Memory B cell (primary cell): ENCODE measurements at places on chromosomes 1 and 21.
A peak's percentile ranks its signal among the peaks of the same experiment; 100 is the strongest.

DNA sequence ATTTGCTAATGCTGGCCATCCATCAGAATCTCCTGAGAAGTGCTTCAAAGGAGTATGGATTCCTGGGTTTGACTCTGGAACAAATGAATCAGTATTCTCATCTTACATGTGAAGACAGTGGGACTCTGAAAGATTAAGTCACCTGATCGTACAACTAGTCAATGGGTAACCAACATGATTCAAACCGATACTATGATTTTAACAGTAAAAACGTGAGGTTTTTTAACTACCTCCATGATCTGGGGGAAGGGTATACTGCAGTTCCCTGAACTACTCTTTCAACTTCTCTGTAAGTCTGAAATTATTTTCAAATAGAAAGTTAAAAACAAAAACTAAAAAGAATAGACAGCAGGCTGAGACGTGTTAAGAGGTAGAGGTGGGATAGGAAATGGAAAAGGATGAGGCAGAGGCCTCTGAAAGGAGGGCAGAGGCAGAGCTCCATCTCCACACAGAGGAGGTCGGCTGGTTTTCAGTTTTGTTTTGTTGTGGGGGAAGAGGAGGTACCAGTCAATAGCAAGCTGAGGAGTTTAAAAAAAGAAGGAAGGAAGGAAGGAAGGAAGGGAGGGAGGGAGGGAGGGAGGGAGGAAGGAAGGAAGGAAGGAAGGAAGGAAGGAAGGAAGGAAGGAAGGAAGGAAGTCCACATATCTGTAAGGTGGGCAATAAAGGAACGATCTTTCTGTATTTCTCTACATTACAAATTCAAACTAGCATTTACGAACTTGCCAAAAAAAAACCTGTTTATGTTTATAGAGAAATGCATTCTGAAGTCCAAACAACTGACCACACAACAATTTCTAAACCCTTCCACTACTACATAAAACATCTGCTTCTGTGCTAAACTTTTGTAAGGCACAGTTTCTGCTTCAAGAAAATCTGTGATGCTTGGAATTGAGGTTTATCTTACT lies 213.1 kb downstream of the RERE start:
- no peak for DNase-seq

DNA sequence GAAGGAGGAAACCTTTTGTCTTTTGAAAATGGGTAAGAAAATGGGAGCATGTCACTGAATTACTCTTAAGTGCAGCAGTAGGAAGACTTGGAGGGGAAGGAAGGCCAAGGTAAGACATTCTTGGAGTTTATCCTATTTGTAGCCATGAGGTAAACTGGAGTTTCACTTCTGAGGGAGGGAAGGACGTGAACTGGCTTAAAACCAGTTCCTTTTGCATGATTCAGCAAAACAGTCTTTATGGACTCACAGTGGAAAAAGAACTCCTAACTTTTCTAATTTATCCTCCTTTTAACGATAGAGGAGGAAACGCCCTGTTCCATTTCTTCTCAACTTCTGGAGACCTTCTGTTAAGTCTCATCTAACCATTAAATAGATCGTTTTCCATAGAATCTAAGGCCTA lies 2.5 kb downstream of the PRDX6 start:
- no peak for DNase-seq

DNA sequence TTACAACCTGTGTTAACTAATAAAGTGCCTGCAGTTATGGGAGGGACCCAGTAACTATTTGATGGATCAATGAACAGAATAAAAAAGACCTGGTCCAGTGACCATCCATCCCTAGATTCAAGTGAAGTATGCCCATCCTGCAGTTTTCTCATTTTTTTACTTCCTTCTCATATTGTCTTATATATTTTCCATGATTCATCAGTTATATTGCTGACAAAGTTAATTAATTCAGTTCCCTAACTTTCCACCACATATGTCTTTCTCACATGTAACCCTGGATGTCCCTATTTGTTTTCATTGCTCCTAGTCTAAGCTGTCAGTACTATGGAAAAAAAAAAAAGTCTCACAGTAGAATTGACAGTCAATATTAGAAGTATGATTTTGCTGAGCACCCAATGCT lies 64.3 kb downstream of the ITGB3BP start:
- DNase-seq, result no peak

DNA sequence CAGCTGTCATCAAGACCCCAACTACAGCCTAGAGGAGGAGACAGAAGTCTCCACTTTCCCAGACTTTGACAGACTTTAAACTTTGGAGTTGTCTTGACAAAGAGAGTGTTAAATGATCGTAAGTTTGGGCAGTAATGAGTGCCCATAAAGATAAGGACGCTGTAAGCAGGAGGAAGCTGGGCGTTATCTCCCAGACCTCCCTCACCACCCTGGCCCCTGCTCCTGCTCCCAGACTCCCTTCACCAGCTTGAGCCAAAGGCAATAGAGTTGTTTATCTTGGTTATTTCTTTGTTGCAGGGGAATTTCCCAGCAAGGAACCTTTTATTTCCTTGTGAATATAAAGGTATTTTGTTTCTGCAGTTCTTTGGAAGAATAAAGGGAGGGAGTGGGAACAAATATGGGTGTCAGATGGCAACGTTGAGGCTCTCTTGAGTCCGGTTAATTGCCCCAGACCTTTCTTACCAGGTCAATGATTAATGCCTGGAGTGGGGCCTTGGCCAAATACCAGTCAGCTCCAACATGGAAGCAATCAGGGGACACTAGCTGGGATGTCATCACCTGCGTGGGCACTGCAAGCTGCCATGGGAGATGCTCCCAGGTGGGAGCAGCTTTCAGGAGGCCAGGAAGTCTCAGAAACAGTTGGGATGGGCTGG lies 4.4 kb downstream of the PIGR start:
- no peak for DNase-seq

DNA sequence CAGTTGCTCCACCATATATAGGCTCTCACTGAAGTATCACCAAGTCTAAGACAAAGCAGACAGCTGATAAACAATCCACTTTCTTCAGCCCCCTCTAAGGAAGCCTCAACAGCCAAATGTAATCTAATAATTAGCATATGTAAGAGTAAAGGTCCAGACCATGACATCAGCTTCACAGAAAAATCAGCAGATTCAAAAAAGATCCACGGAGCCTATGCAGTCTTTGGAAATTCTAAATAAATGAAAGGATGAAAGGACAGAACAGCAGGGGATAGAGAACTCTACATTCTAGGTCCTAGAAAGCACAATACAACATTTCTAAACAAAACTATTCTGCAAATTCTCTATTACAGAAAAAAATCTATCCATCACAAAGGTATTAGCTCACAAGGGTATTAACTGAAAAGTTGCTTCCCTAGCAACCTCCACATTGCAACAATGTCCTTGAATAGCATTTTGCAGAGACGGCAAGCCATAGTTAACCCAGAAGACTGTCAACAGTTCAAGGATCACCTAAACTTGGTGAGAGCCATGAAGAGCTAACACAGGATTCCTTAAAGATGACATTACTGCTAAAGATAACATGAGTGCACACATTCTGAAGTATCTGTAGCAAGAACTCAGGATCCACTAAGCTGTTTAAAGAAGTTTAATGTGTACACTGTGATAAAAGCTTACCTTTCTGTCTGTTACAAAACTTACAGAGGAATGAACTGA lies 74.3 kb downstream of the SIPA1L2 start:
- no peak for DNase-seq

DNA sequence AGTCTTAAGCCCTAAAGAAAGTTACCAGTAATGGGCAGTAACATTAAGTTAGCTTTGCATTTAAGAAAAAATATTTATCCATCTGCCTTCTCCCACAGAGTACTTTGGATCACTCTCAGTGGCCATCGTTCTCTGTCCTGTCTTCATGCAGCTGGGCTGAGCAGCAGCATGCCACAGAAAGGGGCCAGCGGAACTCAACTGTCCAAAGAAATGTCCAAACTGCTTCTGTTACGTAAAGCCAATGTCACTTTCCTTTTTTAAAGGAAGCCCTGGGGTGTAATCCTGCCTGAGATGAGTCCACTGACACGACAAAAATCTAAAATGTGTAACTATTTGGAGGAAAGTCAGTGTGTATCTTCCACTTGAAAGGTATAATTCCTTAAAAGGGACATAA lies 291.6 kb downstream of the SMYD3 start:
- no peak for DNase-seq

GRCh38 chr21:29893687-29894086 lies 46.1 kb downstream of the GRIK1 start:
- DNase-seq, result no peak

DNA sequence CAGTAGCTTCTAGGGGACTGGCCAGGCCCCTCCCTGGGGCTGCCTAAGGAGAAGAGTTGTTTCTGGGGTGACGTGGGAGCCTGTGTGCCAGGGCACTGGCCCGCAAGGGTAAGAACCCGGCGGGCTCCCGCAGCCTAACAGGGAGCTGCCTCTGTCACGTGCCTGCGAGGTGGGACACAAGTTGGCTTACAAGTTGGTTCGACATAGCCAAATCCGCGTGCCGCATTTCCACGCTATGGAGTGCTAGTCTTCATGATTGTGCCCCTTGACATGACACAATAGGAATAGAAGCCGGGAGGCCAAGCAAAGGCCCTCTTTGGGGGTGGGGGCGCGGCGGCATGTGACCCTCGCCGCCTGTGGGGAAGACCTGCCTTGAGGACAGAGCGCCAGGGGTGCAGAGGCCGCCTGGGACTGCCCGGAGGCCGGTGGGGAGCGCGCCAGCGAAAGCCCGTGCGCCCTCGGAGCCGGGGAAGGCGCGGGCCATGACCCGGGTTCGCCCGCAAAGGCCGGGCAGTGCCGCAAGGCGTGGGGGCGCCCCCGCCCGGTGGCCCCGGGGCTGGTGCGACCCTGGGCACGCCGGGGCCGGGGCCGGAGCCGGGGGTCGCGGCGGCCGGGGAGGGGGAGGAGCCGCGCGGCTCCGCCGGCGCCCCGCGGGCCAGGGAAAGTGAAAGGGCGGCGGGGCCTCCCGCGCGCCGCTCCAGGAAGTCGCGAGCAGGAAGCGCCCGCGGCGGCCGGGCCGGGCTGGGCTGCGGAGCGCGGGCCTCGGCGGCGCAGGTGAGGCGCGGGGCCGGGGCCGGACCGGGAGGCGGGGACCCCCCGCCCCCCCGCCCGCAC lies at the start of gene SLC37A1:
Gene SLC37A1, plus strand, starts transcription at position 702 of the 834 bp plus-strand sequence. CDS start 4,603 bp downstream, outside the sequence.
- DNase-seq, result peak; percentile 65

DNA sequence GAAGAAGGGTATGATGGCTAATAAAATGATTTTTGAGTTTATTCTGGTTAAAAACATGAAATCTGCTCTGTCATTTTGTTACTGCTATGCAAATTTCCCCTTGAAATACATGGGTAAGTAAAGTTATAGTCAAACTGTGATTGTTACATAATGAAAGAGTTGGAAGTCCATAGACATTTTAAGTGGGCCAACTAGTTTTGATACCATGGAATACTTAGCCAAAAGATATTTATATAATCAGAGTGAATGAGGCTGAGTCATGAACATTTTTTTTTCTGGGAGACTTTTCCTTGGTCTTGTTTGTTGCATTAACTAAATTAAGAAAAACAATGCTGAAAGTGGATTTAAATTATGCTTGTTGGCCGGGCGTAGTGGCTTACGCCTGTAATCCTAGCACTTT lies 58.2 kb upstream of the MPC2 start:
- DNase-seq, result no peak

DNA sequence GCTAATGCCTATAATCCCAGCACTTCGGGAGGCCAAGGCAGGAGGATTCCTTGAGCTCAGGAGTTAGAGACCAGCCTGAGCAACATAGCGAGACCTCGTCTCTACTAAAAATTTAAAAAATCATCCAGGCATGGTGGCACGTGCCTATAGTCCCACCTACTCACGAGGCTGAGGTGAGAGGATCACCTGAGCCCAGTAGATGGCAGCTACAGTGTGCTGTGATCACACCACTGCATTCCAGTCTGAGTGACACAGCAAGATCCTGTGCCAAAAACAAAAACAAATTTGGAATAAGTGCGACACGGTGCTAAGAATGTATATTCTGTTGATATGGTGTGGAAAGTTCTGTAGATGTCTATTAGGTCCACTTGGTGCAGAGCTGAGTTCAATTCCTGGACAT lies 15.1 kb downstream of the USP33 start:
- no peak for DNase-seq

- no peak for DNase-seq
Observed at GRCh38 chr21:14734191-14734590, 188.1 kb upstream of the SAMSN1 start.

- no peak for DNase-seq
Observed at GRCh38 chr1:208105756-208106155, 138.4 kb downstream of the PLXNA2 start.

DNA sequence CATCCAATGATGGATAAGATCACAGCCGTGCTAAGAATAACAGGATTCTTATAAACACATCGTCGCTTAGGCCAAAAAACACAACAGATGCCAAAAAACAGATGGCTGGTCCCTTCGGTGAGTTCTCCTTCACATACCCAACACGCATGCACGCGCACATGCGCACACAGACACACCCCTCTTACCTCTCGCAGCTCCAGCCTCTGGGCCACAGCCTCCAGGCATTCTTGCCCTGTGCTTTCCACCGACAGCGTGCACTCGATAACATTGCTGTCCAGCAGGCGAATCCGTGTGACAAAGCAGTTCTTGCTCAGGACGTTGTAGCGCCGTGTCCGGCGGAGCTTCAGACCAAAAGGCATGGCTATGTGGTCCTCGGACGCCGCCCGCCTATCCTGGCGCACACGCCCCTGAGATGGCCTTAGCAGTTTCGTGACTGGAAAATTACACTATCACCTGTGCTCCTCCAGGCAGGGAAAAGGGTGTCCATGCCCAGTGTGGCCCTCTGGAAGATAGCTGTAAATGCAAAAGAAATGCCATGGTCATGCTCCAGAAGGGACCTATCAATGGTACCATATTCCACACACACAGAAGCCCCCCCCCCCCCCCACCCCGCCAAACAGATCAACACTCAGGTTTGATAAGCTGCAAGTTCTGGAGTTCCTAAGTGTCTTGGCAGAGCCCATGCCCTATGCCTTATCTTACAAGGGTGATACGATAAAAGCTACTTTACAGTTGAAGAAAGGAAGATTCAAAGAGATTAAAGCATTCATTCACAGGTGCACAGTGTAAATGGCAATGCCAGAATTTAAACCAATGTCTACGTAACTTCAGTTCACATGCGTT lies 86.7 kb downstream of the PTPN14 start:
- DNase-seq, result no peak

- DNase-seq, result no peak
Observed at GRCh38 chr1:64031236-64031635, 172.2 kb upstream of the UBE2U start.

GRCh38 chr1:51469518-51469917 lies 49.5 kb downstream of the EPS15 start:
- DNase-seq, result no peak

DNA sequence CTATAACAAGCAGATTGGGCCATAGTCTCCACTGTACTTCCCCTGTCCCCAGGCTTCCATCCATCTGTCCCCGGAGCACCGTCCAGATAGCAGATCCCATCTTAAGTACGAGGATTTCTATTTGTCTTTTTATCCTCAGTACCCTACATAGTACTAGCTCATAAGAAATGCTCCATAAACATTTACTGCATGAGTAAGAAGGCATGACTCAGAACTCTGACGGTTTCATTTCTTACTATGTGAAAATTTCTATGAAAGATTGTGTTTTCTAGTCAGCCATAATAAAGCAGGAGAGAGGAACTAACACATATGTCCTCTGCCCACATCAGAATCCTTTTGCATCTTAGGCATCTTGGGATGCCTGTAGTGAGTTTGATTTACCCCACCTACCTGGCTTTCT lies 49.5 kb downstream of the CHD1L start:
- DNase-seq, result no peak

GRCh38 chr1:168081373-168082007 lies 55.2 kb downstream of the GPR161 start:
- DNase-seq, result no peak
